ENCODE measurements at places on chromosomes 4 and X.

DNA sequence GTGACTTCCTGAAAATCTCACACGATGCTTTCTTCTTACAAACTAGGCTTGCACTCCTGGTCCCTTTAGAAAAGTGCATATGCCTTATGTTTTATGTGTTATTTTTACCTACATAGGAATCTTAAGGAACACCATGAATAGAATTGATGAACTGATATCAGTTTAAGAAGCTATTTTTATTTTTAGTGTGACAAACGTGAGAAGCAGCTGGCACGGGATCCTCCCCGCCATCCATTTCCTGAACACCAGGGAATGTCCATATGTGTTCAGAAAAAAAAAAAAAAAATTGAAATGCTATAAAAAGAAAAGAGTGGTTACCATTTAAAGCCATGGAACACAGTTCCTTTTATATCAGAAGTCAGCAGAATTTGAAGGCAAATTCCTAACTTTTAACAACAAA, 1096.1 kb upstream of the PRKX start:
- no peak for DNase-seq

- no peak for DNase-seq
These were observed 129.5 kb upstream of the GPC4 start for GRCh38 chrX:133544778-133545177.

DNA sequence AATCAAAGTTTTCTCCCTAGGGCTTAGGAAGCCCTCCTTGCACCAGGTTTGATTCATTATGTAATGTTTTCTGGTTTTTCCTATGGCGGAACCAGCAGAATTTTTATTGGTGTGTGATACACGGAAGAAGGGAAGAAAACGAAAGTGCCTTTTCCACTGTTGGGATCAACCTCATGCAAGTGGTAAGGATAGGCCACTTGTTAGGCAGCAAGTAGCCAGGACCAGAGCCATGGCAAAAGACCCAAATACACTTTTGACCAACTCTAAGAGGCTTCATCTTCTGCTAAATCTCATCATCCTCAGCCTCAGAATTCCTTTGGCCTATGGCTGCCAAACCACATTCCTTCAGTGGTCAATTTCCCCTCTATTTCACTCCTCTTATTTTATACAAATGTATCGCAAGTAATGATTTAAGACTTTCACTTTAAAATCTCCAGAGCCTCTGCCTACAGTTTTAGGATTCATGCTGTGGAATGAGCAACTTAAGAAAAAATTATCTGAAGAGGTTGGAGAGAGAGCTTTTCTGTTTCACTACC, 21.2 kb downstream of the PPAT start:
- DNase-seq = no peak

- no peak for DNase-seq
These were observed 1.0 kb downstream of the SLBP start for GRCh38 chr4:1711055-1711570.

DNA sequence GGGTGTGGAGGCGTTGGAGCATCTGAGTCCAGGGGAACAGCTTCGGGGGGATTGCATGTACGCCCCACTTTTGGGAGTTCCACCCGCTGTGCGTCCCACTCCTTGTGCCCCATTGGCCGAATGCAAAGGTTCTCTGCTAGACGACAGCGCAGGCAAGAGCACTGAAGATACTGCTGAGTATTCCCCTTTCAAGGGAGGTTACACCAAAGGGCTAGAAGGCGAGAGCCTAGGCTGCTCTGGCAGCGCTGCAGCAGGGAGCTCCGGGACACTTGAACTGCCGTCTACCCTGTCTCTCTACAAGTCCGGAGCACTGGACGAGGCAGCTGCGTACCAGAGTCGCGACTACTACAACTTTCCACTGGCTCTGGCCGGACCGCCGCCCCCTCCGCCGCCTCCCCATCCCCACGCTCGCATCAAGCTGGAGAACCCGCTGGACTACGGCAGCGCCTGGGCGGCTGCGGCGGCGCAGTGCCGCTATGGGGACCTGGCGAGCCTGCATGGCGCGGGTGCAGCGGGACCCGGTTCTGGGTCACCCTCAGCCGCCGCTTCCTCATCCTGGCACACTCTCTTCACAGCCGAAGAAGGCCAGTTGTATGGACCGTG, 2.2 kb downstream of the AR start:
- no peak for DNase-seq

- DNase-seq = no peak
These were observed 32.9 kb downstream of the CPEB2 start for GRCh38 chr4:15035159-15035558.

DNA sequence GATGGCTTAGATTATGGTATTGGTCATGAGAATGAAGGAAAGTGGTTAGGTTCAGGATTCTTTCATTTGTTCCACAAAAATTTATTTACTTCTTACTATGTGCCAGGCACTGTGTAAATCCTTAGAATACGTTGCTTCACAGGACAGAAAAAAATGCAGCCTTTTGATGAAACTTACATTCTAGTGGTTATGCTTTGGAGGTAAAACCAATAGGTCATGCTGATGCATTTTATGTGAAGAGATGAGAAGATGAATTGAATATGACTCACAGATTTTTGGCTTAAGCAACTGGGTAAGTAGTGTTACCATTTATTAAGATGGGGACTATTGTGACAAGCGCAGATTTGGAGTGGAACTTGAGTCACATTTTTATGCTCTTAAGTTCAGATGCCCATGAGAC, 165.3 kb downstream of the GLRA2 start:
- no peak for DNase-seq

Measured in cerebellar nuclear complex (tissue), 1 donor.